NCI-H446 treated with DMSO at 0.1 percent for 48 hours (cell line): ENCODE measurements at places on chromosomes 12 and 14.

DNA sequence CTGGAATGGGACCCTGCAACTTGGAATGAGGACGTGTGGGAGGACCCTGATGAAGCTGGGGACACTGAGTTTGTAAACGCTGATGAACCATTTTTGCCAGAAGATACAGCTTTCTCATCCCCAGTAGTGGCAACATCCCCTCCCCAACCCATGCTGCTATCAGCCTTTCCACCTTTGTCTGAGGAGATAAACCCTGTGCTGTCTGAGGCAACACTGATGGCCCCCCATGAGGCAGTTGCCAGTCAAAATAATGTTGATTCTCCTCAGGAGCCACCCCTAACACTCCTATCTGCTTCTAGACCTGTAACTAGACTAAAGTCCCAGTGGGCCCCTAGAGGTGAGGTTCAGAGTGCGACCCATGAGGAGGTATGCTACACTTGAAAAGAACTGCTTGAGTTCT, 7.5 kb upstream of the RNASE9 start:
- no peak for DNase-seq

DNA sequence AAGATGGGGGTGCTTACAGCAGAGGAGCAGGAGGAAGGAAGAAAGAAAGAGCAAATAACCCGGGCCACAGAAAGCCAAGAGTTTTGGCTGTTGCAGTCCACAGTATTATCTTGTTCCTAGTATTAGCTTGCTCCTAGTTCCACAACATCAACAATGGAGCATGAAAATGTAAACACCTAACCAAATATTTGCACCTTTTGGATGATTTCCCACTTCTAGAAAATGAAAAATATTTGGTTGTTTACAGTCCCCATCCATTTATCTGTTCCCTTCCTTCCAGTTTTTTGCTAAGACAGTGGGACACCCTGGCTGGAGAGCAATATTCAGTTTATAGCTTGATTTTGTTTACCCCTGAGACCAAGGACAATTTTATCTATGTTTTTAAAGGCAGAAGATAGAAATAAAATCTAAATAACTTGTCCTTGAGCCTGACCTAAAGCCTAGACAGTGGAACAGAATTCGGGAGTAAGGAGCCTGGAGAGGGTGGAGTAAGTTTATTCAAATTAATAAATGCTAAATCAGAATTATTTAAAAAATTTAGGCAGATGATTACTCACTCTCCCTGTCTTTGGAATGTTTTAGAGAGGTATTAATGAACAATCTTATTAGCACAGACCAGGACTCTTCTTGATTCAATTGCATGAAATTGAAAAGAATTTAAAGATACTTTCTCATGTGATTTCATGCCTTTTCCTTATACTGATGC, 51.6 kb downstream of the RESF1 start:
- DNase-seq = no peak

DNA sequence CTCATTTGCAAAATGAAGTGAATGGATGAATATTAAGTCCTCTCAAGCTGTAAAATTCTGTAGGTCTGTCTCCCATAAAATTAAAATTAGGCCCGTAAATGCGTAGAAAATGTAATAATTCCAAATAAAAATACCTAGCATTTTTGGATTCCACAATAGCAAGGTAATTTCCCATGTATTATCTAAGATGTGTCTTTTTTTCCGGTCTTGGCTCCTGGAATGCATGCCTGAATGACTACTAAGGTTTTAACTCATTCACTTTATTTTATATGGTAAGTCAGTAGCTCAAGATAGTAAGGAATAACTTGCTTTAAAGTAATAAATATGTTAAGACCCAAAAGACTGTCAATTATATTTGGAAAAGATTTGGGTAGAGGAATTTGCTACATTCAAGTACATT, 11.1 kb downstream of the TXNRD1 start:
- DNase-seq = no peak

DNA sequence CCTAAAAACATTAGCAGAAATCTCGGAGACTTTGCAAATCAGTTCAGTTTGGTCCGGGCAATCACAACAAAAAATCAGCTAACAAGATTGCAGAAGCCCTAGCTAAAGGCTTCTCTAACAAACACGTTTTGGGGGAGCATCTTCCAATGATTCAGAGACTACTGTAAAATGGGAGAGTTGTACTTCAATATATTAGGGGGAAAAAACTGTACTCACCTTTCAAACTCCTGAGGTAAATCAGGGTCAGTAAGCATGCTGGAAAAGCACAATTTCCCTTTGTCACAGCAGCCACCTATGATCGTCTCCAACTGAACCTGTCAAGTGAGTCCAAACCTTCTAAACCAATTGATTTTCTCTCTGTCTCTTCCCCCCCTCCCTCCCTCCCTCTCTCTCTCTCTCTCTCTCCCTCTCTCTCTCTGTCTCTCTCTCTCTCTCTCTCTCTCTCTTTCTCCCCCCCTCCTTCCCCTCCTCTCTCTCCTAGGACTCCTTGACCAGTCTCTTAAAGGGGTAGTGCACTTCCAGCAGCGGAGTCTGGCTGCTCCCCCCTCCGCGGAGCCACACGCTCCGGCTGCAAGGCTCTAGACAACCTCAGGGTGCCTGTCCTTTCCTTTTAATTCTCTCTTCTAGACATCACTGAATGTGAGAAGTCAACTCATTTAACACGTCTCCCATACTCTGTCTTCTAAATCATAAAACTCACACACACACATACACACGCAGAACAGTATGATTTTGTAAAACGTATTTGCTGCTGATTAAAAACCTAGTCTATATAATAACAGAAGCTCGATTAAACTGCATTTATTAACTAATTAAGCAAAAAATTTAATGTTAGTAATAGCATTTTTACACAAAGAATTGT, at the start of gene SOX5:
TSS of gene SOX5 (minus strand) at position 323 of the 862 bp plus-strand sequence. CDS start at position 254, 69 bp downstream.
- peak; percentile 83 for DNase-seq

- DNase-seq = no peak
Measured at GRCh38 chr14:34450542-34450915, 11.5 kb downstream of the SPTSSA start.

DNA sequence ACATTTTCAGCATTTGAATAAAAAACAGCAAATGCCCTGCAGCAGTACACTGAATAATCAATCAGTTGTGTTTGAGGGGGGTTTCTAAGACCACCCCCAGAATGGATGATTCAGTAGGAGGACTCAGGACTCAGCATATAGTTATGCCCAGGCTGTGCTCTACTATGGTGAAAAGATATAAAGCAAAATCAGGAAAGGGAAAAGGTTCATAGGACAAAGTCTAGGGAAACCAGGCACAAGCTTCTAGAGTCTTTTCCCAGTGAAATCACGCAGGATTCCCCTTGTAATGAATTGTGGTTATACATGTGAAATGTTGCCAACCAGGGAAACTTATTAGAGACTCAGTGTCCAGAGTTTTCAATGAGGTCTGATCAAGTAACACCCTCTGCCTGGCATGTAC, 25.0 kb upstream of the SLC17A8 start:
- no peak for DNase-seq

DNA sequence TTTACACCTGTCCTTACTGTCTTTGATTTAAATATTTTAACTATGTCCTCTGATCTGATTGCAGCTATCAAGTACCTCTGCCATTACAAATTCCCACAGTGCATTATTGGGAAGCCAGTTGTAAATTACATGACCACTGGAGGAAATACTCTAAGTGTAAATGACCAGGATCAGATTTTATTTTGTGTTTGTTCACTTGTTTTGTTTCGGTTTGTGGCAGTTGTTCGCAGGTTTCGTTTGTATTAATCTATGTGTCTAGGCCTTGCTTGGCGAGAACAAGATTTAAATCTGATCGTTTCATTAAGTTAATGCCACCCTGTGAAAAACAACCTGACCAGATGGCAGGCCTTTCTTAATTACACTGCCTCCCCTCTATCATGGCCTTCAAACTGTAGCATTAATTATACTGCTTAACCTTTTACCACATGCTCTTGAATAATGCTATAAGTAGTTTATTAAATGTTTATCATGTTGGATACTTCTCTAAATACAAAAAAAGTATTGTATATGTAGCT, 990.1 kb downstream of the TMTC2 start:
- DNase-seq = peak; percentile 20

DNA sequence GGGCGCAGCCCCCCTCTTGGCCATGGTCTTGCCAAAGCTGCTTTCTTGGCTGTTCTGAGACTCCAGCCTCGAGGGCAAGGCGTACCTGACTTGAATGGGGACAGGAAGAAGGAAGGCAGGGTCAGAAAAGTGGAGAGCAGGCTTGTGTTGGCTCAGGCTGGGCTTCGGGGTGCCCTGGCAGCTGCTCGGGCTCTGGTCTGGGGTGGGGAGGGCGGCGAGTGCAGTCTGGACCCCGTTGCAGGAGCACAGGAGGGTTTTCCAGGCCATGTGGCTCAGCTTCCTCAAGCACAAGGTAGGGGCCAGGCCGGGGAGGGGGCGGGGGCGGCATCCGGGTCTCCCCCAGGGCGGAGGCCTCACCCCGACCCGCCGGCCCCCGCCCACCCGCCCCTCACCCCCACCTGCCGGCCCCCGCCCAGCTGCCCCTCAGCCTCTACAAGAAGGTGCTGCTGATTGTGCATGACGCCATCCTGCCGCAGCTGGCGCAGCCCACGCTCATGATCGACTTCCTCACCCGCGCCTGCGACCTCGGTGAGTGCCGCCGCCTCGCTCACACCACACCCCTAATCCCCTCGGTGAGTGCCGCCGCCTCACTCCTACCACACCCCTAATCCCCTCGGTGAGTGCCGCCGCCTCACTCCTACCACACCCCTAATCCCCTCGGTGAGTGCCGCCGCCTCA, 4.2 kb downstream of the NOC4L start:
- DNase-seq = no peak

- no peak for DNase-seq
Measured at GRCh38 chr14:85487215-85487614, 42.7 kb upstream of the FLRT2 start.

DNA sequence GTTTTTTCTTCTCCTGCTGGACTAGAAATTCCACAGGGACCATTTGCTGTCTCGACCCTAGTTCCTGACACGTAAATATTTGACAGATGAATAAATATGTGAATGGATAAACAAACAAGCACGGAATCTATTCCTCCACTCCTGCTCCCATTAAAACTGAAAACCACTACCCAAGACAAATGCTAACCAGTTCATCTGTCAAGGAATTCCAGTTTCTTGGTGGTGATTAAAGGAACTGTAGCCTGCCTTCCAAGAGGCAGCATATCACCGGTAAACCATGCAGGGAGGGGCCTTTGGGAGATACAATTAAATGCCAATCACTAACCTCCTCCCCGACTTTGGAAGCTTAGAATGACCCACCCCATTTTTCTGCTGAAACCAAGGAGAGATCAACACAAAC, 95.4 kb downstream of the TTC7B start:
- DNase-seq = no peak

- no peak for DNase-seq
Measured at GRCh38 chr12:4286228-4286627, 12.7 kb downstream of the CCND2 start.

DNA sequence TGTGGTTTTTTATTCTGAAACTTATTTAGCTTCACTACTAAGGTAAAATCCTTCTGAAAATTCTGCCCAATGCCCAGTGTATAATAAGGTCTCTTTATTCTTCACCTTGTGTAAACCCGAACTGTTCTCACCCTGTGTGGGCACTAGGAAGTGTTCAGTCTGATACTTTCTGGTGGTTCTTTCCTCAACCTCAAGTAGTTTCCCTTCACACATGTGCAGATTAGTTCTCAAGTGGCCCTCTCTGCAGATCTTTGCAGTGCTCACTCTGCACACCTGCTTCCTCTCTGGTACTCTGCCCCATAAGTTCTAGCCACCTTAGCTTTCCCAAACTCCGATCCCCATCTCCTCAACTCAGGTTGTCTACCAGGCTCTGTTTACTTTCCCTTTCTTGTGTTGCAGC, 61.6 kb downstream of the RAD51B start:
- no peak for DNase-seq

GRCh38 chr14:47526591-47527244, 148.7 kb downstream of the MDGA2 start:
- DNase-seq = no peak

GRCh38 chr14:67675219-67675582, 769 bp upstream of the VTI1B start:
- no peak for DNase-seq

DNA sequence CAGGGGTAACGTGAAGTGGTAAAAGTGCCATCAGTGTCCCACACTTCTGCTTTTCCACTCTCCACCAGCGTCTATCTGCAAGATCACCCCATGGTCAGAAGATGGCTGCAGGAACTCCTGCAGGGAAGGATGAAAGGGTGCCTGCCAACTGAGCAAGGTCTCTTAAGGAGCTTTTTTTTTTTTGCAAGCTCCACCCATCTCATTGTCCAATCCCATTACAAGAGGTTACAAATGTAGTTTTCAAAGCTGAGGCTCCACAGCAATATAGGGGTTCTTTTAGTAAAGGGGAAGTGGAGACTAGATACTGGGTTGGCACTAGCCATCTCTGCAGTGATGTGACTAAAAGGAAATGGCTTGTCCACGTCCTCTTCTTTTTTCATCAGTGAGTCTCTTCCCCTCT, 5.9 kb upstream of the BHLHE41 start:
- DNase-seq = no peak

DNA sequence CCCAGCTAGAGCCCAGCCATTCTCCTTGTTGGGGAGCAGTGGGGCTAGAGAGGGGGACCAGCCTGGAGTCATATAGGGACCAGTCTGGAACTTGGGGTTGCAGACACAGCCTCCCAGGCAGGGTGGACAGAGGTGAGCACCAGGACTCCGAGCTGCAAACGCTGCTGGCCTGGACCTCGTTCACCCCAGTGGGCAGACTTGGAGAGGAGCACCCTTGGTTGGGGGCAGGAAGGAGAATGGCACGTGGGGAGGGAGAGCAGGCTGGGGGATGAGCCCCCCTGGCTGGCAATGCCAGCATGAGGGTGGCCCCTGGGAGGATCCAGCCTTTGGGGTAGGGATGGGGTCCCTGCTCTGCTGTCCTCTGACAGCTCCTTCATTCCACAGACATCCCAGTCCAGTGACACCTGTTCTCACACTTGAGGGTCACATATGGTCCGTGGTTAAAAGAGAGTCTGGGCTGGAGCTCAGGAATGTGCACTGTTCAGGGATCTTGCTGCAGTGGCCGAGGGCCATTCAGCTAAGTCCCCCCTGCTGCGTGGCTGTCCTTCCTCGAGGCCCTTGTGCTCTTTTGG, 2.8 kb downstream of the LBHD2 start:
- no peak for DNase-seq

GRCh38 chr14:74929242-74929641, 6.2 kb upstream of the RPS6KL1 start:
- no peak for DNase-seq

GRCh38 chr12:79001404-79001803, 136.8 kb downstream of the SYT1 start:
- DNase-seq = peak; percentile 7

- DNase-seq = no peak
Measured at GRCh38 chr12:92911339-92911738, 17.8 kb downstream of the EEA1 start.

GRCh38 chr14:71163842-71164629, 256.8 kb downstream of the PCNX1 start:
- DNase-seq = no peak

DNA sequence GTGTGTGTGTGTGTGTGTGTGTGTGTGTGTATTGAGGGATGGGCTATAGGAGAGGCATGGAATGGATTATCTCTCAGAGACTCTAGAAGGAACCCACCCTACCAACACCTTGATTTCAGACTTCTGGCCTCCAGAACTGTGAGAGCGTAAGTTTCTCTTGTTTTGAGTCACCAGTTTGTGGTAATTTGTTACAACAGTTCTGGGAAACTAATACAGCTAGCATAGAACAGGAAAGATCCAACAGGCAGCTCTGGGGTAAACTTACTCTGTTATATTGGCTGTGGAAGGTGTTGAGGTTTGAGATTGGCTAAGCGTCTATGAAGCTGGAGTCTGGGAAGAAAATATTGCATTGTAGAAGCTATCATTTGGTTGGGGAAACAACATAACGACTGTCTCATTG, 334.3 kb downstream of the AACS start:
- DNase-seq = no peak
